ENCODE measurements at places on chromosomes 3 and 15. TPM values are rescaled to one million over a fixed set of nuclear protein-coding genes. Genes with fewer than 3 reads are reported as not detected.

DNA sequence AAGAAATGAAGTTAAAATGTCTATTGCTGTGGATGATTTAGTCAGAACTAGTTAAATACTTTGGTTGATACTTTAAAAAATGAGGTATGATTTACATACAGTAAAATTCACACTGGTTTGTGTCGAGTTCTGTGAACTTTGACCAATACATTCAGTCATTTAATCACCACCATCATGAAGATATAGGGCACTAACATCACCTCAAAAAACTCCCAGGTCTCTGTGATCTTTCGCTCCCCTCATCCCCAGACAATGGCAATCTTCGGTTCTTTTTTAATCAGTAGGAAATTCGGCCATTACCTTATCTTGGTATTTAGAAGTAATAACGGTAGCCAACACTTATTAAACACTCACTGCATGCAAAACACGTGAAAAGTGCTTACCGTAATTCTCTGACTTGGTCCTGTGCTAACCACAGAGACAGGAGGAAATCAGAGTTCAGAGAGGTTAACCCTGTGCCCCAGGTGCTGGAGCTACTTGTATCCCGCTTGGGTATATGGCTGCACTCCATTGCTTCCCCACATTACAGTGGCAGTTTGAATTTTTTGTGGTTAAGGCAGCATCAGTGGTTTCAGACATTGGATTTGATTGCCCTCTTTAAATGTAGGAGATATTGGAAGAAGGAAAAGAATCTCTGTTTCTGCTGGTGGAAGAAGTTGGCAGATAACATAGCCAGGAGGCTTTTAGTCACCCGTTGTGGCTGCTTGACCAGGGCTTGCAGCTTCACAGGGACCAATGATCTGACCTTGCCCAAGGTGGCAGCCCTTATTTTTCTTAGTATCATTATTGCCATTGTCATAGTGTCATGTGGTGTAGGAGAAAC is 4.2 kb downstream of the PLCL2 start:
- DNase-seq: no peak
- H3K4me3 ChIP-seq: no peak overlapping the region
- no peak overlapping the region for H3K27ac ChIP-seq
- no peaks in the 10 kb centered on the region for H3K36me3 ChIP-seq
- no peaks in the 10 kb centered on the region for H3K27me3 ChIP-seq
- peaks cover 12% of the 10 kb centered on the region for H3K4me1 ChIP-seq

- no peak overlapping the region for H3K4me3 ChIP-seq
- no peaks in the 10 kb centered on the region for H3K4me1 ChIP-seq
- H3K36me3 ChIP-seq: no peaks in the 10 kb centered on the region
Observed at GRCh38 chr3:171419457-171419856, 40.7 kb downstream of the TNIK start.

DNA sequence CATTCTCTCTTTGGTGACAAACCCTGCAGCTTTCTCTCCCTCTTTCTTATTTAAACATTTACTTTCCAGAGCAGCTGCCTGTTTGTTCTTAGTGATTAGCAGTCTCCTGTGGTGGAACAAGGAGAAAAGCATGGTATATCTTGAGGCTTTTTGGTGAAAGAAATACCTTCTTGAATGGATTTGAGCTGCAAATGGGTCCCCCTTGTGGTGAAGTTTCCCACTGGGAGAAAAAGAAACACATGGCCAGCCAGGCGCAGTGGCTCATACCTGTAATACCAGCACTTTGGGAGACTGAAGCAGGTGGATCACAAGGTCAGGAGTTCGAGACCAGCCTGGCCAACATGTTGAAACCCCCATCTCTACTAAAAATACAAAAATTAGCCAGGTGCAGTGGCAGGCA is 48.3 kb upstream of the ACP3 start:
- H3K4me3 ChIP-seq: no peak overlapping the region
- H3K27me3 ChIP-seq: no peaks in the 10 kb centered on the region
- no peak overlapping the region for H3K27ac ChIP-seq
- DNase-seq: no peak
- no peaks in the 10 kb centered on the region for H3K4me1 ChIP-seq
- no peaks in the 10 kb centered on the region for H3K36me3 ChIP-seq

The RLBP1 gene
- not detected for total RNA-seq

GRCh38 chr15:63052961-63053698 is 10.6 kb downstream of the TPM1 start:
- peak; percentile 71 for DNase-seq
- H3K4me3 ChIP-seq: no peak overlapping the region
- H3K36me3 ChIP-seq: peaks cover 42% of the 10 kb centered on the region
- peak overlapping the region; percentile 62 for H3K27ac ChIP-seq

DNA sequence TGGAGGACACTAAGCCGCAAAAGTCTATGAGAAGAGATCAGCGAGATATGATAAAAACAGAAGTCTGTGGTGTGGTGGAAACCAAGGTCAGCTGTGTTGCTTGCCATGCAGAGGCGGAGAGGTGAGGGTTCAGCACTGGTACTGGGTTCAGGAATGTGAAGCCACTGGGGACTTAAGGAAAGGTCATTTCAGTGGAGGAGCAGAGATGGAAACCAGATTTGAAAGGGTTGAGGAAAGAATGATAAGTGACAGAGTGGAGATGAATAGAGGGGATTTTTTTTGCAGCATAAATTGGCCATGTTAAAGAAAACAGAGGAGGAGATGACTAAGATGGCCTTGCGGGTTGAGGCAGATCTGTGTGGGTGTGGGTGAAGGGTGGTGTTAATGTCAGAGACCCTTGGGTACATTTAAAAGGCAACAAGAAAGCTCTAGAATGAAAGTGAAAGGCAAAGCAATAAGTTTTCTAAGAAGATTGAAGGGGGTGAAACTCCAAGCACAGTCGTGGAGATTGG is 265.5 kb downstream of the ADAMTSL3 start:
- peaks cover 2% of the 10 kb centered on the region for H3K36me3 ChIP-seq
- peaks cover 2% of the 10 kb centered on the region for H3K4me1 ChIP-seq
- DNase-seq: no peak
- peak overlapping the region; percentile 26 for H3K27ac ChIP-seq
- H3K27me3 ChIP-seq: no peaks in the 10 kb centered on the region

The ARPP19 gene
- total RNA-seq: 65.7 TPM

DNA sequence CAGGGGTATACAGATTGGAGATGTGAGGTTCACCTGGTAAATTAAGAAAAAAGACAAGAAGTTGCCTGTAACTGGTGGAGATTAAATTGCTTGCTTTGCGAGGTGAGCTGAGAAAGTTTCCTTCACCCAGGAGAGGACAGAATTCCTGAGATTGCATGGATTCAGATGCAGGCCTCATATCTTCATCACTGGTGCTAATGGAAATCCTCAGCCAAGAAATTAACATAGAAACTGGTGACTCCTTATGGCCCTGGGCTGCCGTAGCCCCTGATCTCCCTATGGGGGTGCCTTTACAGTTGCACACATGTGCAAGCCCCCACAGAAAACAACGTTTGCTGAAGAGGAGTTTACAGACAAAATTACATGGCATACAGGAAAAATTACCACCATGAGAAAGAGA is 68.0 kb downstream of the EEFSEC start:
- no peak overlapping the region for H3K27ac ChIP-seq
- no peak for DNase-seq
- no peaks in the 10 kb centered on the region for H3K36me3 ChIP-seq

The SI gene
- total RNA-seq: not detected

GRCh38 chr3:134839990-134840389 is 44.9 kb downstream of the EPHB1 start:
- H3K27me3 ChIP-seq: peaks cover 3% of the 10 kb centered on the region
- H3K36me3 ChIP-seq: no peaks in the 10 kb centered on the region
- H3K4me3 ChIP-seq: no peak overlapping the region
- no peak overlapping the region for H3K27ac ChIP-seq
- no peaks in the 10 kb centered on the region for H3K4me1 ChIP-seq

- no peak overlapping the region for H3K27ac ChIP-seq
- H3K4me1 ChIP-seq: peaks cover 27% of the 10 kb centered on the region
- no peak overlapping the region for H3K4me3 ChIP-seq
Observed at GRCh38 chr3:128317698-128318231, 148.9 kb downstream of the DNAJB8 start.

DNA sequence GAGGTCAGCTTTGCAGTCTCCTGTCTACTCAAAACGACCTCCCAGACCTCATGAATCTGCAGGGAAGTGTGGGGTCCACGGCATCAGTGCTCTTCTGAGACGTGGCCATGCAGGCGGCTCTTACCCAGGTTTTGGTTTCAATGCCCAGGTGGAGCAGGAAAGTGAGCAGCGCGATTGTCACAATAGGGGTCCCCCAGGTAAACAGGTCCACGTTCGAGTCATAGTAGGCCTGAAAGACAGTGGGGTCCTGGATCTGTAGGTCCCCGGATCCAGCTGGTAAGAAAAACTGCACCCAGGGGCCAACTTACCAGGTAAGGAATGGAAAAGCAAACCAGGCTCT is 182.5 kb downstream of the ATP10A start:
- H3K27ac ChIP-seq: no peak overlapping the region
- H3K27me3 ChIP-seq: no peaks in the 10 kb centered on the region
- peaks cover 17% of the 10 kb centered on the region for H3K4me1 ChIP-seq
- H3K36me3 ChIP-seq: peaks cover 3% of the 10 kb centered on the region

GRCh38 chr3:193372783-193373182 is 5.8 kb downstream of the ATP13A5 start:
- H3K4me3 ChIP-seq: no peak overlapping the region
- H3K27ac ChIP-seq: no peak overlapping the region
- H3K4me1 ChIP-seq: no peaks in the 10 kb centered on the region
- no peak for DNase-seq
- no peaks in the 10 kb centered on the region for H3K36me3 ChIP-seq

DNA sequence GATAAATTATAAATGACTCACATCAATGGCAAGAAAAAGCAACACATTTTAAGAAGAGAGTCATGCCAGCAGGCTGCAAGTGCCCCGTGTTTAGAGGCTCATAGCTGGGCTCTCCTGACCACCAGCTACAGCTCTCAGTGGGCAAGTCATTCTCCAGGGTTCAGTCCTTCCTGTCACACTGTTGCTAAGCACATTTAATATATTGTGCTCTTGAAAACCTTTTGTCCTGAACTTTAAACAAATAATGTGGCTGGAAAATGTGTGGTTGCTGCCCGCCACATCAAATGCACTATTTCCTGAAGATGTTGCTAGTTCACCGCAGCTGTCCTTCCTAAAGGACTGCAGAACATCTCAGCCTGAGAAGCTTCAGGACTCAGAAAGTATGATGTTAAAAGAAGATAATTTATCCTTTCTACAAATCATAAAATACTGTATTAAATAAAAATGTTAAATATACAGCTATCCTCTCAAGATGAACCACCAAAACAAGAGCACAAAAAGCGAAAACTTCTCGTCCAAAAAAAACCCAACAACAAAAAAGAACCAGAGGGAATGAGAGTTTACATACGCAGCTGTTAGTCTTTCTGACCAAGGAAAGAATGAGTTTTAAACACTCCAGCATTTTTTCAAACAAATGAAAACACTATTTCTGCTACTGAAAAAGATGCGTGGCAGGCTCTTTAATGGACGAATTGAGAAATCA is 951 bp downstream of the TARS3 start:
- H3K27ac ChIP-seq: peak overlapping the region; percentile 74
- H3K36me3 ChIP-seq: peaks cover 31% of the 10 kb centered on the region
- peaks cover 16% of the 10 kb centered on the region for H3K4me1 ChIP-seq
- DNase-seq: peak; percentile 49

- H3K36me3 ChIP-seq: no peaks in the 10 kb centered on the region
- H3K27me3 ChIP-seq: no peaks in the 10 kb centered on the region
- peak; percentile 22 for DNase-seq
- H3K27ac ChIP-seq: no peak overlapping the region
- peaks cover 24% of the 10 kb centered on the region for H3K4me1 ChIP-seq
Observed at GRCh38 chr15:62112616-62113593, 46.1 kb downstream of the C2CD4A start.

The ITGA11 gene
- 10.2 TPM for total RNA-seq

The PPIB gene
- 364 TPM for total RNA-seq

- H3K4me1 ChIP-seq: peaks cover 6% of the 10 kb centered on the region
- peak overlapping the region; percentile 45 for H3K27ac ChIP-seq
- peak; percentile 91 for DNase-seq
- no peak overlapping the region for H3K4me3 ChIP-seq
Observed at GRCh38 chr15:50024281-50024680, 94.8 kb downstream of the ATP8B4 start.

DNA sequence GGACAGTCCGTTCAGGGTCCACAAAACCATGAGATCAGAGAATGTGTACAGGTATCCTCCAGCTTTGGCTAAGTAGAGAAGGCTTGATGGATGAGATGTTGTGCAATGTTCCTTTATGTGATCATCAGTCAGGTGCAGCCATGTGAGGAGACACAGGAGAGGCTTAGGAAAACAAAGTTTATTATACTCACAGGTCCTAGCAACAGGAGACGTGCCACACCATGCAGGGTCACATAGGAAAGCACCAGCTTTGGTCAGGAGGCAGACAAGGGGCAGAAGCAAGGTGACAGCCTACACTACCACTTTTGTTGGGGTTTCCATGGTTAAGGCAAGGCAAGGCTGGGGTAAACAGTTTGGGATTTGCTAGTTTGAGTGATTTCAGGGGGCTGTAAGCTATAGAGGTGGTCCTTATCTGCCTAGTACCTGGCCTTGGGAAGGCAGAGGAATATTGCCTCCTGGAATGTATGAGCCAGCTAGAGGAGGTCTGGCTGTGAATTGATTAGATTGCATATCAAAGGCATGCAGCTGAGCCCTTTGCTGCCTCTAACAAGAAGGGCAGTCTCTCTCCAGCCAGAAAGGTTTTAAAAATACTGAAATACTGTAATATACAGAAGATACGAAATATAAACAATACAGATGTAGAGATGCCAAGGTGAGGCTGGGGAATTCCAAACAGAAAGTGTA is 248.6 kb downstream of the RYR3 start:
- no peaks in the 10 kb centered on the region for H3K27me3 ChIP-seq
- no peak for DNase-seq
- H3K4me1 ChIP-seq: no peaks in the 10 kb centered on the region
- no peak overlapping the region for H3K4me3 ChIP-seq
- H3K27ac ChIP-seq: no peak overlapping the region
- no peaks in the 10 kb centered on the region for H3K36me3 ChIP-seq

DNA sequence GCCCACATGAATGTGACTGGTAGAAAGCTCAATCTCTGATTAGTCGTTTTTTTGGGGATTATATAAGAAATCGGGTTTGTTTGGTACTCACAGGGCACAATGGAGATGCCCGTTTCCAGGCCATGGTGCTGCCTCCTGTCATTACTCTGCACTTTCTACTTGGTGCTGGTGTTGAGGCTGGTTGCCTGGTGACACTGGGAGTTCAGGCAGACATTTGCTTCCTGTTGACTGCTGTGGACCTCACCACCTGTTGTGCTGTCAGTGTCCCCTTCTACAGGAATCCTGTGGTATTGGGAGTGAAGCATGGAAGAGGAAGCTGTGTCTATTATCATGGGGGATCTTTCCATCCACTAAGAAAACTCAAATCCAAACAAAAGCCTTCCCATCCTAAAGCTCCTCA is 227.2 kb upstream of the TBL1XR1 start:
- H3K36me3 ChIP-seq: no peaks in the 10 kb centered on the region
- H3K27me3 ChIP-seq: no peaks in the 10 kb centered on the region
- peak overlapping the region; percentile 9 for H3K27ac ChIP-seq
- peak; percentile 53 for DNase-seq
- H3K4me1 ChIP-seq: peaks cover 28% of the 10 kb centered on the region

DNA sequence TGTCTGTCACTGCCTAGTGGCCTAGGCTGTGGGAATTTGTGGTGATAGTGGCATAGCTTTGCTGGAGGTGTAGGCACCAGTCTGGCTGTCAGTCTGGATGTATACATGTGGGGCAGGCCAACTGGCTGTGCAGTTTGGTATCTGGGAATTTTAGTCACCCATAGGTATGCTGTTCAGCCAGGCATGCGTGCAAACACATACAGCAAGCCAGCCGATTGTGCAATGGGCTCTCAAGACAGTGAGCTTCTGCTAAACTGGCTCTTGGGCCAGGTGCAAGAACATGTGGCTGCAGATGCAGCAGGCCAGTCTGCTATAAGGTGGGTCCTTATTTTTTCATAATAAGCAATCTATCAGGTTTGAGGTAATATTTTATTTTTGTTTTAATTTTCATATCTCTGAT is 87.1 kb upstream of the PLSCR5 start:
- H3K36me3 ChIP-seq: no peaks in the 10 kb centered on the region
- H3K4me1 ChIP-seq: no peaks in the 10 kb centered on the region
- no peaks in the 10 kb centered on the region for H3K27me3 ChIP-seq
- H3K27ac ChIP-seq: no peak overlapping the region
- no peak for DNase-seq

The BSN gene
- 0.44 TPM for total RNA-seq
